ENCODE measurements at places on chromosomes 2 and 18.

DNA sequence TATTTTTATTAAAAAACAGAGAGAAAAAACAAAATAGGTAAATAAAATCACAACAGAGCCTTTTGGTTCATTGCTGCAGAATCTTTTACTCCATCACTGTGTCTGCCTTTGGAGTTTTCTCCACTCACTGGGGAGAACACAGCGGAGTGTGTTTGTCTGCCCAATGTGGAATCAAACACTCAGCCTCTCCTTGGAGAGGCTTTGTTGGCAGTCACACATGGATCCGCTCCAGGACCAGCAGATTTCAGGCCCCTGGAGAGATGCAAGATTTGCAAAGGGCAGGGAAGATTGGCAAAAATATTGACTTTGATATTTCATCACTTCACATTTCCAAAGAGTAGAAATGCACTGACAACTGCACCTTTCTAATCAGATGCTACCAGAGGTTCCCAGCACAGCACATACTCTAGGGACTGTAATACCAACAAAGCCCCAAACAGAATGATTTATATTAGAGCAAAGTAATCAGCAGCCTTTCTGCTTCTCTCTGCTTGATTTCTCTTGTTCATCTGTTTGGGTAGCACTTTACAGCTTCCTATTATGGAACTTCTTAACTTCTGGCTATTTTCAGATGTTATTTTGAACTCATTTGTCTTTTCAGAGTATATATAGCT, 1898.8 kb upstream of the PIK3C3 start:
- no peak for DNase-seq

DNA sequence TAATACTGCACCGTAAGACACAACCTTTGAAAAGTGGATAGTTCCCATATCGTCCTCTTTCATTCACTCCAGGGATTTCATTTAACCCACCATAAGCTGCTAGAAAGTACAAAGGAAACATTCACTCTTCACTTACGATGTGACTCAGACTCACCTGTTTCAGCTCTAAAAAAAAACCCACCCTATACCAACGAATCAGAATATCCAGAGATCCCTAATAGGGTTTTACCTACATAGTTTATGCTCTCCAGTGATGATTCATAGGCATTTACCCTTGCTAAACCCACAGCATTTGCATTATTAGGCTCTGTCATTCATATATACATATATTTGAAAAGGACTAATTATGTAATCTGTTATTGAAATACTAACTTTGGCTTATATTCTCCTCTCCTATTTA, 60.2 kb downstream of the PRPF40A start:
- DNase-seq, result no peak

DNA sequence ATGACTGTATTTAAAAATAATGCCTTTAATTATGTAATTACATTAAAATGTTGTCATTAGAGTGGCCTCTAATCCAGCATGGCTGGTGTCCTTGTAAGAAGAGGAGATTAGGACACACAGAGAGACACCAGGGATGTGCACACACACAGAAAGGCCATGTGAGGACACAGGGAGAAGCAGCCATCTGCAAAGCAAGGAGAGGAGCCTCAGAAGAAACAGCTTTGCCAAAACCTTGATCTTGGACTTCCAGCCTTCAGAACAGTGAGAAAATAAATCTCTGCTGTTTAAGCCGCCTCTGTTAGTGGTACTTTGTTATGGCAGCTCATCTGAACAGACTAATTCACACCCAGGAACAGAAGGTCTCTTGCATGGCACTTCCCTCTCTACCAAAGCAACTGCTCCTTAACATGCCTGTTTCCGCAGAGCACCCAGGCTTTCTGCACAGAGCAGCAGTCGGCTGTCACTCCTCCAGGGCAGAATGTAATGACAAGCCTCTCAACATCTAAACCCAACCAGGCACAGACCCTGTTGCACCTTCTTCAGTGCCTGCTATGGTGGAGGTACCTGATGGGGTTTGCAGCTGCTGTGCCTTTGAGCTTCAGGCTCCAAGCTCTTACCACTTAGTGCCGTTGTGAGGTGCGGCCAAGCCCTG, 377.7 kb downstream of the TDRD15 start:
- DNase-seq, result no peak

- DNase-seq, result no peak
These were observed 54.2 kb upstream of the CTDP1 start for GRCh38 chr18:79625195-79625923.

- DNase-seq, result no peak
These were observed 246.6 kb downstream of the SETBP1 start for GRCh38 chr18:44927127-44927849.

- peak; percentile 39 for DNase-seq
These were observed 114.6 kb downstream of the DOCK10 start for GRCh38 chr2:224927646-224928173.

GRCh38 chr2:21438949-21439348, 315.2 kb downstream of the TDRD15 start:
- no peak for DNase-seq

DNA sequence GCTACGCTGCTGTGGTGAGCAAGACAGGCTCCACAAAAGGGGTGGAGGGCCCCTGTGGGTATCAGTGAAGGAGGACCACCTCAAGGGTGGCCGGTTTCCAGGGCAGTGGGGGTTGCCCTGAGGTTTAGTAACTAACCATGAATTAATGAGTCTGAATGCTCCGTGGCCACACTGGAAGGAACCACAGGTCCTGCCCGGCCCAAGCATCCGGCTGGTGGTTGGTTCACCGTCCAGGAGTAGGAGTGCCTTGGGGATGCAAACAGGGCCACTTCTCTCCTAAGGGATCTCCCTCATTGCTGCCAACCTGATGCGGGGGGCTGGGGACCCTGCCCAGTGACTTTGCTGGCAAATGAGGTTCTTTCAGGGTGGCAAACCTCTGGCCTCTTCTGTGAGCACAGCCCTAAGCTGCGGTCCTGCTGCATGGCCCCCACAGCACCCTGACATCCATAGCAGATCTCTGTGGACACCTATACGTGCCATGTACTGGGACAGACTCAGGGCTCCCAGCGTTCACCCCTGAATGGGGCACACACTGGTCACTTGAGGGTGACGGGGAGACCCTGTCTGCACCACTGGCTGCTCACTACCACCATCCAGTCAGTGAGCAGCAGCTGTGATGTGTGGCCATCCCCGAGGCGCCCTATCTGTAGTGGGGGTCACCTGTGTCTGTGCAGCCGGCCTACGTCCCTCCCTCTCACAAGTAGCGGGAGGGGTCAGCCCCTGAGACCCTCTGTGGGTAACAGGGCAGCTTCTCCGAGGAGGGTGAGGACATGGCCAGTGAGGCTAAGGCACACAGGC, 41.6 kb downstream of the HS6ST1 start:
- no peak for DNase-seq

DNA sequence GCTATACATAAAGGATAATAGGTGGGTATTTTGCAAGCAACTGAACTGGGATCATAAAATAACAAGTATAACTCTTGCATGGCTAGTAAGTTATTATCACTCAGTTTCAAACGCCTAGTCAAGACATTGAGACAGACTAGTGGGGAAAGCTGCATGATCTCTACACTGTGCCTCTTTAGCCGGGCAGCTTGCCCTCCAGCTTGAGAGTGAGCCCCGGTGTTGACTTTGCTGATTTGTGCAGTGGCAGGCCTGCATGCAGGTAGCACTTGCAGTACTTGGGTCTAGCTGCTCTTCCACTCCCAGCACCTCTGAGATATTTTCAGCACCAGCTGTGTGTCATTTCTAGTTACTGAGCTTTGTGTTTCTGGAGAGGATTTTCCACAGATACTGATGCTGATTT, 118.8 kb upstream of the DAPL1 start:
- no peak for DNase-seq

DNA sequence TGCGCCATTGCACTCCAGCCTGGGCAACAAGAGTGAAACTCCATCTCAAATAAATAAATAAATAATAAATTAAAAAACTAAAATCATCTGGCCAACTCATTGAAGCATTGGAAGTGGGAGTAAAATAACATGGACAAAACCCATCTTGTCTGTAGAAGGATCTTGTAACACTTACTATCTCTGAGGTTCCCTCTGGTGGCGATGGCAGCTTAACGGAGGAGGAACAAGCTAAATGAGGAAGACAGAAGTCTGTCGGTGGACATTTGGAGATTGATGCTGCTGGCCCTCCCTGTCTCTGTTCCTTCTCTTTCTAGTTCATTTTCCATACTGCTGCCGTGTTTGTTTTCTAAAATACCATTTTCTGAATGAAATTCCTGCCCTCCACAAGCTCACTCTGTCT, 43.4 kb downstream of the ZCCHC2 start:
- no peak for DNase-seq

DNA sequence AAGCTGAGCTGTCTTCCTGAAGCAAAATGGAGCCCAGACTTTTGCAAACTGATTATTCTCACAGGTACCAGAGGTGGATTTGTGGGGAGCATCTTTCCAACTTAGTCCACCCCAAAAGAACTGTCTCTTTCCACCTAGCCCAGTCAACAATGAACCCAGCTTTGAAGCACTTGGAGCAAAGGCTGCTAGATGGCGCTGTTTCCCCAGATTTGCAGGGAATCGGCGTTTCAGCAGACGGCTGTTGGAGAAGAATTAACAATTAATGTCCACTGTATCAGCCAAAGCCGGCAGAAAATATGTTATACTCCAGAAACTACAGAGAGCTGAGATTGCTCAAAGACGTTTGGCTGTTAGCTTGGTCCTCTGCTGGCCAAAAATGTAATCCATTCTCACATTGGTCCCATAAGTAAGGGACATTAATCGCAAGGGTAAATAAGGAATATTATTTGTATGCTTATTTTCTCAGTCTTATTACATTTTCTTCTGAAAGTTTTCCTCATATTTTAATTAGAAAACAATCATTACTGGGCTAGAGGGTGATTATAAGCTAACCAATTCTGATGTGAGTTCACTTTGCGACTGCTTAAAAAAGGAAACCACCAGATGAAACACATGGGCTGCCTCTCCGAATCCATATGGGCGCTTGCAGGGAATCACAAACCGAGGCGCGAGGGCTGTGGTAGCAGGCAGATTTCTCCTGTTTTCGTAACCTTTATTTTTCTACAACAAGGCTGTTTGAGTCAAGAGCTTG, 423.8 kb upstream of the MEX3C start:
- DNase-seq, result no peak

- no peak for DNase-seq
These were observed 42.8 kb downstream of the ATOH8 start for GRCh38 chr2:85796341-85797262.

- no peak for DNase-seq
These were observed 55.4 kb downstream of the LAMA1 start for GRCh38 chr18:7062236-7062635.

DNA sequence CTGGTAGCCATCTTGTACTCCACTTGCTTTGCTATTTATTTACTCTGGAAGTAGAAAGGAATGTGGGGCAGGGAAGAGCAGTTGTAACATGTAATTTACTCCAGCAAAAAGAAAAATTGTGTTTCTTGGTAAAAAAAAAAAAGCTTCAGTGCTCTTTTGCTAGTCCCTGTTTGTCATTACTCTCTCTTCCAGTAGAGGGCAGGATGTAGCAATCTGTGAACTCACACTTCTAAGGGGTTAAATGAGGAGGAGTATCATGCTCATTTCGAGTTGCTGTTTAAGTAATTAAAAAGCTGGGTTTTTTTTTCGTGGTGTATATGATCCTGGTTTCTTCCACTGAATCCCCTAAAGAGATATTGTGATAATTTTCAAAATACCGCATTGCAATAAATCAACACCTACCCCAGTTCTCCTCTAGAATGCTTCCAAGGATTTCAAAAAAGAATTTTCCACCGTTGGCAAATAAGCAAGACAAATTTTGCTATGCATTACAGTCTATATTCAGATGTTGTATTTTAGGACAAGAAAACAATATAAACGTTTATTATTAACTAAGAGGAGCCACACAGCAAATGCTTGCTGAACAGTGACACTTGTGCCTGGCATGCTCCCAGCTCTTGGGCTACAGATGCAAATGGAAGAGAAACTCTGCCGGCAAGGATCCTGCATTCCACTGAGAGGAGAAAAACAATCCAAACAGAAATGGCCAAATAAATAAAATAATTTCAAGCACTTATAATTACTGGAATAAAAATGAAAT, 261.6 kb downstream of the ASXL3 start:
- DNase-seq, result no peak

DNA sequence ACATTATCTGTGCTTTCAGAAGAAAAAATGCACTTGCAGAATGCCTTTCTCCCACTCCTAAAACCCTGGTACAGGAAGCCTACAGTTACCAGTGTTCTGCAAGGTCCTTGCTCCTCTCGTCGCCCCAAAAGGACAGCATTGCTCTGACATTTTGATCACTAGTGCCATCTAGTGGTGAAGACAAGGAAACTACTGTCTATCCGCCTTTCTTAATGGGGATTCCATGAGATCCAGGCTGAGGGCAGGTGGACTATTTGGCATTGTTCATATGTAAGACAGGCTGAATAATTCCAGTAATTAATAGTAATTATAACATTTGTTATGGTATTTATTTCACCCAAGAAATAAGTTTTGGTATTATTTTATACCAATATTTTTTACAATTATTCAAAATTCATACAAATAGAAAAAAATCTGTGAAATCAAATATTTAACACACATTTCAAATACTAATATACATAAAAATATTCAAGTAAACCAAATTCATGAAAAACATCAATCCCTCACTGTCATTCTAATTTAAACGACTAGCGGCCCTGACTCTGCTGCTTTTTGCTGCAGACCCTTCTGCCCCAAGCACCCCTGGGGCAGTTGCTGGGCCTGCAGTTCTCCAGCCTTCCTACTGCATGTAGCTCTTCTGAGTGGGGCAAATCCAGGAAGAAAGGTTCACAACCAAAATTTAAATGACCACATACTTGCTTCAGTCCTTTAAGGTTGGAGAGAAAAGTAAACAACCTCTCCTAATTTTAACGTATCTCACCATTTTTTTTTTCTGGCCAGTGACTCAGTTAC, 19.0 kb downstream of the TPGS2 start:
- DNase-seq, result peak; percentile 4

GRCh38 chr2:141610564-141611175, 520.1 kb downstream of the LRP1B start:
- no peak for DNase-seq

GRCh38 chr2:161004379-161004778, 155.8 kb upstream of the TANK start:
- no peak for DNase-seq

GRCh38 chr2:152075461-152076050, 23.3 kb downstream of the CACNB4 start:
- no peak for DNase-seq

DNA sequence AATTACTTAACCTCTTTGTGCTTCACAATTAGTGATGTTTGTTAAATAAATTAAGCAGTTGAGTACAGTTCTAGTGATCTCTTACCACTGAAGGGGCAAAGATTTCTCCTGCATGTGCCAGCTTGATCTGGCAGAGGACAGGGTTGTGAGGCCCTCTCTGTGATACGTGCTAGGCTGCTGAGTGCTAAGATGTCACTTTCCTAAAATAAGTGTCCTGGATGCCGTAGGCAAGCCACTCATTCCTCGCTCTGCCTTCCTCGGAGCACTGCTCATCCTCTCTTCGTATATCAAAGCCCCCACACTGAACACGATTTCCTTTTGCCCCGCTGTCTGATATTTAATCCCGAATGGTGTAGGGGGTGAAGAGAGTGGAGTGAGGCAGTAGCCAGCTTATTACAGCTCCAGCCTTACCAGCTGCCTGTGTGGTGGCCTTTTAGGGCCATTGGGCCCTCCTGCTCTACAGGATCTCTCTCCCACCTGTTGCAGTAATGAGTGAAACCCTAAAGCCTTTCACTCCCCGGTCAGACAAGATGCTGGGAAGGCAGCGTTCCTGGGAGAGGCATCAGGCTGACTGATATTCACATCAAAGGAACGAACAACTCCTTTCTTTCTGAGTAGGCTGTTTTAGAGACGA, 40.5 kb downstream of the PTPRM start:
- no peak for DNase-seq

All from activated CD4-positive, CD25-positive, alpha-beta regulatory T cell treated with anti-CD3 and anti-CD28 coated beads, Interleukin-2, amount 50 U/mL, for 16 hours (primary cell).